ENCODE measurements at places on chromosomes 1 and 21.

- DNase-seq, result no peak
These were observed 576 bp downstream of the SMIM12 start for GRCh38 chr1:34858901-34859445.

DNA sequence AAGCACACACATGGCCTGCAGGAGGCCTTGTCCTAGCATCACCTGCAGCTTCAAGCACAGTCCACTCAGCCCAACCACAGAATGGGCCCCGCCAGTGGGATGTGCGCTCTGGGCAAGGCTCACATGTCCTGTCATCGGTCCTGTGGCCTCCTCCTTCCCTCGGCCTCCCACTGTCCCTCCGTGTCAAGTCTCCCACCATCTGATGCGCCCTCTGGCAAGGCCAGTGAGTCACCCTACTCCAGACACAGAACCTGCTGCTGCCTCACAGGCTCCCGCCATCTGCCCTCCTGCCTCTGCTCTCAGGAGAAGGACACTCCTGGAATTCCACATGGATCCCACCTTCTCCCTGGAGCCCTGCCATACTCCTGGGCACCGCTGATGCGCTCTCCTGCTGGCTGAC lies 14.2 kb downstream of the KCNAB2 start:
- no peak for DNase-seq

GRCh38 chr1:3702990-3703728 lies 49.1 kb upstream of the CCDC27 start:
- no peak for DNase-seq

- no peak for DNase-seq
These were observed 50.9 kb downstream of the ACBD6 start for GRCh38 chr1:180451504-180451903.

DNA sequence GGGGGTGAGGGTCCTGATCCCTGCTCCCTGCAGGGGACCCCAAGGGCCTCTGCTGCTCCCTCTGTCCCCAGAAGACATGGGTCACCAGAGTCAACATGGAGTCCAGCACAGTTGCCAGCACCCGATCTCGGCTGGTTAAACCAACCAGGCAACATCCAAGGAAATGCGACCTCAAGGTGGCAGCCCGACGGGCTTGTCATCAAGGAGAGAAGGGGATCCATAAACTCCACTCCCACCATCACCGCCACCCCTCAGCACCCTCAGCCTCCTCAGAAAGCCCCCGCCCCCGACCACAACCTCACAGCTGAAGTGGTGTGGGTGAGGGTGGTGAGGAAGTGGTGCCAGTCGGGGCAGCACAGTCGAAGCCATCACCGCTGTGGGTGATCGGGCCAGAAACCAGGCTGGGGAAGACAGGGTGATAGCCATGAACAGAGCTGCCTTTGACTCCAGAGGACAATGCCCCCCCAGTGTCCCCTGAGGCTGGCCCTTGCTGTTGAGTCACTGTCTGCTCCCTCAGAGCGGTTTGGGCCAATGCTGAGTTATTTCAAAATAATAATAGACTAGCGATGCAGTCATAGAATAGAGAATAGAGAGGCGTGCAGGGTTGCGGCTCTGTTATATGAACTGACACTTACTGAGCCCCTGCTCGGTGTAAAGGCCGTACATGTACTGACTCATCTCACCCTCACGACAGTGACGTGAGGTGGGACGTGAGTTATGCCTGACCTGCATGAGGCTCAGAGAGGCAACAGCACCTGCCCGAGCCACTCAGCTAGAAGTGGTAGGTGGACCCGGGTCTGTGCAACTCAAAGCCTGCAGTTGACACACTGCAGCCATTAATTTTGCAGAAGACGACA lies 88.7 kb upstream of the IFFO2 start:
- DNase-seq, result no peak

DNA sequence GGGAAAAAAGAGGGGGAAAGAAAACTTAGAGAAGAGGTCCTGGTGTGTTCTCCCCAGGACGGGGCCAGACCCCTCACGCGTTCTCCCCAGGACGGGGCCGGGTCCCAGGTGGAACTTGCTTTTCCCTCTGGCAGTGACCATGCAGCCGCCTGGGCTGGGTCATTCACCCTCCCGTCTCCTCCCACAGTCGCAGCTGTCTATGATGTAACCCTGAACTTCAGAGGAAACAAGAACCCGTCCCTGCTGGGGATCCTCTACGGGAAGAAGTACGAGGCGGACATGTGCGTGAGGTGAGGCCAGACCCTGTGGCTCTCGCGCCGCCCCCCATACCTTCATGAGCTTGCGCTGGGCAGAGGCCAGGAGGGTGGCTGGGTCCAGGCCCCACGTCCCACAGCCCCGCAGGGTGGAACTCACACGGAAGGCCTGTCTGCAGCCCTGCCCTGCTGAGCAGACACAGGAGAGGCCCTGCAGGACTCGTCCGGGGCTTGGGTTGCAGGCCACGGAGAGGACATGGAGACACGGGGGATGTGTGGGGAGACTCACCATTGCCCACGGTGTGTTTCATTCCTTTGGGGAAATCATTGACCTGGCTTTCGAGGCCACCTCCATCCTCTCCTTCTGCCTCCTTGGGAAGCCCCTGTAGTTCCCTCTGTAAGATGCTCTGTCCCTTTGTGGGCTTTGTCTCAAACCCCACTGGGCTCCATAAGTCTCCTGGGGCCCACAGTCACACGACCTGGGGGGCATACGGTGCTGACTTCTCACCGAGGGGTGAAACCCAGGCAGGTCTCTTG lies 40.7 kb upstream of the TRAPPC10 start:
- no peak for DNase-seq

Data from cerebellar cortex (tissue), 1 donor.